ENCODE measurements at places on chromosomes 2 and 18.

DNA sequence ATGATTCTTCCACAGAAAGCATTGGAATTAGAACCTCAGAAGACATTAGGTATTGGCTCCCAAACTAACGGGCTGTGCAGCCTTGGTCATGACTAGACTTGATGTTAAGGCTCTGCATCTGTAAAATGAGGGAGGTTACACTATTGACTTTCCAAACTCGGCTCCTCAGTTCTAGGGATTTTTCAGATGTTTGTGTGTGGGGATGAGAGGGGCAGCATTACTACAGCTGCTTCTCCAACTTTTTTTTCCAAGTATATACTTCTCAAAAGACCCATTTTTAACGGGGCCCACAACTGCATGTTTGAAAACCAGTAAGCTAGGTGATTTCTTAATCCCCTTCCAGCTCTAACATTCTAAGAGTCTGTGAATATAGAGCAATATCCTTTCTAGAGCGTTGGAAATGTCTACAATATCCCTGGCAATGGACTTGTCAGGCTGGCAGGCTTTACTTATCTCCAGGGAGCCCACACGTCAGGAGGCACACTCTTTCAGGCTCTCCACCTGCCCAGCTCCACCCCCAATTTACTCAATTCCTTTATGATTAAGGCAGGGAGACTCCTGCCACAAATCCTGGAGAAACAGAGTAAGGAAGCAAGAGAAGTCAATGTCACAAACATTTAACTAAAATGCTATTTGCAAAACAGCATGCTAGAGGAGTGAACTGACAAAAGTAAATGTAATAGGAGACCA, 844 bp upstream of the MPV17 start:
- ATAC-seq, result no peak

GRCh38 chr2:157746234-157746950, 117.7 kb upstream of the ACVR1C start:
- no peak for ATAC-seq

- no peak for ATAC-seq
Observed at GRCh38 chr18:58866066-58866772, 1.5 kb downstream of the ZNF532 start.

GRCh38 chr2:198657512-198658121, 800.1 kb downstream of the SATB2 start:
- no peak for ATAC-seq

- ATAC-seq, result no peak
Observed at GRCh38 chr2:203237346-203238238, 1.2 kb upstream of the CYP20A1 start.

DNA sequence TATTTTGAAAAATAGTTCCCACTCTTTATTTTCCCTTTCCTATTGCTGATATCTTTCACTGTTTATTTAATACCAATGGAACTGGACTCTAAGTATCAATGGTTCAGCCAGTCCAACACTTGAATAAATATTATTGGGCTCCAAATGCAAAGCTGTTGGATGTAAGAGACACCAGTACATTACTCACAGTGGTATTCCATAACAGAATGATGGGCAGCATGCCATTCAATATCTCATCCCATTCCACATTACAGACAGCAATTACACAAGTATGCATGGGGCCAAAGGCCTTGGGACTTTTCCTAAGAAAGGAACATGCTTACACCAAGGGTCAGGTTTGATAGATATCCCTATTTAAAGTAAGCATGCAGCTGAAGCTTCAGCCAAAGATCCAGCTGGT, 231.9 kb downstream of the RND3 start:
- ATAC-seq, result no peak

GRCh38 chr2:205574001-205574400, 108.3 kb upstream of the NRP2 start:
- ATAC-seq, result no peak

DNA sequence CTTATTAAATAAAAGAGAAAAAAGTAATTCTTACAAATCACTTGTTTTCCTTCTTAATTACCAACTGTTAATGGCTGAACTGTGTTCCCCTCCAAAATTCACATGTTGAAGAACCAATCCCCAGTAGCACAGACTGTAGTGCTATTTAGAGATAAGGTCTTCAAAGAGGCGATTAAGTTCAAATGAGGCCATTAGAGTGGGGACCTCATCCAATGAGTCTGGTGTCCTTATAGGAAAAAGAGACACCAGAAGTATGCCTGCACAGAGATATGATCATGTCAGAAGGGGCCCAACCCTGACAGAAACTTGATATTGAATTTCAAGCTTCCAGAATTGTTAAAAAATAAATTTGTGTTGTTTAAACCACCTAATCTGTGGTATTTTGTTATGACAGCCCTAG, 89.8 kb downstream of the MEMO1 start:
- ATAC-seq, result no peak

- no peak for ATAC-seq
Observed at GRCh38 chr18:48553236-48553635, 14.4 kb downstream of the CTIF start.

- ATAC-seq, result peak; percentile 64
Observed at GRCh38 chr2:38076152-38076709, 280 bp upstream of the CYP1B1 start.
